Esophagus squamous epithelium (tissue), 5 donors: ENCODE measurements at places on chromosomes 11 and 22. TPM values are rescaled to one million over a fixed set of nuclear protein-coding genes. Genes with fewer than 3 reads are reported as not detected.

The DRAP1 gene
- total RNA-seq = 83.8 TPM

The OR4C3 gene
- not detected for total RNA-seq

The ZNF74 gene
- 9.7 TPM for total RNA-seq

The VPS37C gene
- 17.8 TPM for total RNA-seq

The TXN2 gene
- total RNA-seq = 58.4 TPM

The MOGAT2 gene
- total RNA-seq = not detected

The ACR gene
- not detected for total RNA-seq

The B4GALNT4 gene
- 7.9 TPM for total RNA-seq

The TRIM29 gene
- total RNA-seq = 1,472 TPM

The CSF2RB gene
- 6.1 TPM for total RNA-seq

The CSNK2A3 gene
- total RNA-seq = 1.4 TPM

The C11orf87 gene
- total RNA-seq = not detected

The CD6 gene
- total RNA-seq = 1.2 TPM

The MYOD1 gene
- total RNA-seq = not detected

The ADM gene
- total RNA-seq = 52.8 TPM

DNA sequence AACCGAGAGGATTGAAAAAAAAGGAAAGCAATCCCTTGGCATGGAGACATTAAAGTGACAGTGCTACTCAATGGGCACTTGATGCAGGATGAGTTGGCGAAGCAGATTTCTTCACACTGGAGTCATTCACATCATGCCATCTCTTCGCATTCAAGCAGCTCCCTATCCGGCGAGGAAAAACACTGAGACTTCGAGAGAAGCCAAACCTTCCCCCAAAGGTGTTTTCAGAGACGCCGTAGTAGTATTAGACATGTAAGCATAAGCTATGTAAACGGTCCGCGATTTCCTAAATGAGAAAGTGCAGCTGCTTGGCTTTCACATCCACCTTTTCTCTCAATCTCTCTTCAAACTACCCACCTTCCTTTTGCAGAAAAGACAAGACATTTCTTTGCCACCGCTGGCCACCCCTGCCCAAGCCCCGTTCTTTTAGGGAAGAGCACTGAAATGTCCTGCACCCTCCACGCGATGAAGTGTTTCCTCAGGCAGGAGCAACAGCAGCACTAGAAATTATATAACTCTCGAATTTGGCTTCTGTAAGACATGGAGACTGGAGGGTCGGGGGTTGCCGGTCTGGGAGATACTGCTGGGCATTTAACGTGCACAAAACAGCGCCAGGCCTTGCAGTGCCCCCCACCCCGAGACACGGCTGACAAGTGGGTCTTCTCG is at the start of gene DLG2:
TSS of gene DLG2 (minus strand) at position 13 of the 666 bp plus-strand sequence.
- DNase-seq = no peak

DNA sequence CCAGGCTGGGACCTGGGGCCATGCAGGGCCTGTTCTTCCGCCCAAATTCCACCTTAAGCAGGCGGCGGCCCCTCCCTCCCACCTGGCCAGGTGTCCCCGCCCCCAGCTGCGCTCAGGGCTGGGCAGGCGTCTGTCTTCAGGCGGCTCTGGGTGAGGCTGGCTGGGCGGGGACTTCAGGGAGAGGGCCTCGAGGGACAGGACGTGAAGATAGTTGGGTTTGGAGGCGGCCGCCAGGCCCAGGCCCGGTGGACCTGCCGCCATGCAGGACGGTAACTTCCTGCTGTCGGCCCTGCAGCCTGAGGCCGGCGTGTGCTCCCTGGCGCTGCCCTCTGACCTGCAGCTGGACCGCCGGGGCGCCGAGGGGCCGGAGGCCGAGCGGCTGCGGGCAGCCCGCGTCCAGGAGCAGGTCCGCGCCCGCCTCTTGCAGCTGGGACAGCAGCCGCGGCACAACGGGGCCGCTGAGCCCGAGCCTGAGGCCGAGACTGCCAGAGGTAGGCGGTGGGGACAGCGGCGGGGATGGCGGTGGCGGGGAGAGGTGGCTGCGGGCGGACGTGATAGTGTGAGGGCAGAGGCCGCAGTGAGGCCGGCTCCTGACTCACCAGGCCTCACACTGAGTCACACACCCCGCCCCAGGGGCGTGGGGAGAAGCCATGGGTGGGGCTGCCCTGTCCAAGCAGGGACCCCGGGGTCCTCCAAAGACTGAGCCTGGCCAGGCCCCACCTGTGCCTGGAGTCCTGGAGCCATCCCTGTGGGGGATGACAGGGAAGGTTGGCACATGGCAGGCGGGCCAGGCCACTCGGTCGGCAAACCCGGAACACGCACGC is at the start of gene PKP3:
TSS of gene PKP3 (plus strand) at position 176 of the 824 bp plus-strand sequence. CDS start at position 260, 84 bp downstream.
- no peak for DNase-seq

DNA sequence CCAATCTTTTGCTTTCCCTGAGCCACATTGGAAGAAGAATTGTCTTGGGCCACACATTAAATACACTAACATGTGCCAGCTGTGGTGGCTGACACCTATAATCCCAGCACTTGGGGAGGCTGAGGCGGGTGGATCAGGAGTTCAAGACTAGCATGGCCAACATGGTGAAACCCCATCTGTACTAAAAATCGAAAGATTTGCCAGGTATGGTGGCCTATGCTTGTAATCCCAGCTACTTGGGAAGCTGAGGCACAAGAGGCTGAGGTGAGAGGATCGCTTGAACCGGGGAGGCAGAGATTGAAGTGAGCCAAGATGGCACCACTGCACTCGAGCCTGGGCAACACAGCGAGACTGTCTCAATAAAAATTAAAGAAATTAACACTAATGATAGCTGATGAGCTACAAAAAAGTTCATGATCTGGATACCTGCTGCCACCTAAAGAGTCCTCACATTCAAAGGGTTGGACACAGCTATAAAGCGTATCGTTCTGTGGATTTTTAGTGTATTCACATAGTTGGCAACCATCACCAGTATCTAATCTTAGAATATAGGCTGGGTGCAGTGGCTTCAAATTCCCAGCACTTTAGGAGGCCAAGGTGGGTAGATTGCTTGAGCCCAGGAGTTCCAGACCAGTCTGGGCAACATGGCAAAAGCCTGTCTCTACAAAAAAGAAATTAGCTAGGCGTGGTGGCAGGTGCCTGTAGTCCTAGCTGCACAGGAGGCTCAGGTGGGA is 3.4 kb upstream of the LDHC start:
- DNase-seq = no peak

- DNase-seq = no peak
Observed at GRCh38 chr11:34259087-34259486, 98.7 kb downstream of the ABTB2 start.

DNA sequence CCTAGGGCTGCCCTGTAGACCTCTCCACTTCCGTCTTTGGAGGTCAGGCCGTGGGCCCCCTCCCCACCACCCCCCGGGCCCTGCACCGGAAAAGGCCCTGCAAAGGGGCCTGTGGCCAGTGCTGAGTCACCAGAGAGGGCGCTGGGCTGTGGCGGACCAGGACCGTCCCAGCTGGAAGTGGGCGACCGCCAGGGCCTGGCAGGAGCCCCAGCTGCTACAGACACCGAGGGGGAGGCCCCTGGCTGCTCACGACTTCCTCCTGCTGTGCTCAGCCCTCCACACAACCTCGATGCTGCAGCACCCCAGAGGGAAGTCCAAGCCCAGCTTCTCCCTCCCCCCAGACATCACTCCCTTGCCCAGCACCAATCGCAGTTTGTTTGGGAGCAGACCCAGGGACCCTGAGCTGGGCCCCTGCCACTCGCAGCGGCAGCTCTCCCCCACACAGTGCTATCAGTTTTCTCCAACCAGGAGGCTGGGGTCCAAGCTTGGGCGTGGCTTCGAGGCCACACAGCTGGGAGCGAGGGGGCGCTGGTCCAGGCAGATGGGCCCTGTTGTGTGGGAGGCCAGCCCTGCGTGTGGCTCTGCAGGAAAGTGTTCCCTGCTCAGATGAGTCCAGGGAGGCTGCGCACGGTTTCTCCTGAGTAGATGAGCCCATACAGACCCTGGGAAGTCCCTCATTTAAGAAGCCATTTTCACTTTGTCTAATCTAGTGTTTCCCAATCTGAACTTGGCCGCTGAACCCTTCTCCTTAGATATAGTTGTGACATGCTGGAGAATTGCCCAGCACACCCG is 5.6 kb upstream of the SH3BP1 start:
- DNase-seq = no peak

DNA sequence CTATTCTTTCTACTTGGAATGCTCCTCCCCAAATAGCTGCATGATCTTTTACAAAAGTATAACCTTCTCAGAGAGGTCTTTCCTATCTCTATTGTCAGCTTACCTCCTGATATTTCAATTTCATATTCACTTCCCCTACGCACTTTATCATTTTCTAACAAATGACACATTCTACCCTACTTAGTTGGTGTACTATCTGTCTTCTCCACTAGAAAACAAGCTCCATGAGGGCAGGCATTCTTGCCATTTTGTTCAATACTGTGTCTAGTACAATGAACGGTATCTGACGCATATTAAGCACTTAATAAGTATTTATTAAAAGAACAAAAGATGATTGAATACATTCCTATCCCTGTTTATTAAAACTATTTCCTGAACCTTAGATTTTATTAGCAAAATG is 96.5 kb upstream of the APOA1 start:
- no peak for DNase-seq

DNA sequence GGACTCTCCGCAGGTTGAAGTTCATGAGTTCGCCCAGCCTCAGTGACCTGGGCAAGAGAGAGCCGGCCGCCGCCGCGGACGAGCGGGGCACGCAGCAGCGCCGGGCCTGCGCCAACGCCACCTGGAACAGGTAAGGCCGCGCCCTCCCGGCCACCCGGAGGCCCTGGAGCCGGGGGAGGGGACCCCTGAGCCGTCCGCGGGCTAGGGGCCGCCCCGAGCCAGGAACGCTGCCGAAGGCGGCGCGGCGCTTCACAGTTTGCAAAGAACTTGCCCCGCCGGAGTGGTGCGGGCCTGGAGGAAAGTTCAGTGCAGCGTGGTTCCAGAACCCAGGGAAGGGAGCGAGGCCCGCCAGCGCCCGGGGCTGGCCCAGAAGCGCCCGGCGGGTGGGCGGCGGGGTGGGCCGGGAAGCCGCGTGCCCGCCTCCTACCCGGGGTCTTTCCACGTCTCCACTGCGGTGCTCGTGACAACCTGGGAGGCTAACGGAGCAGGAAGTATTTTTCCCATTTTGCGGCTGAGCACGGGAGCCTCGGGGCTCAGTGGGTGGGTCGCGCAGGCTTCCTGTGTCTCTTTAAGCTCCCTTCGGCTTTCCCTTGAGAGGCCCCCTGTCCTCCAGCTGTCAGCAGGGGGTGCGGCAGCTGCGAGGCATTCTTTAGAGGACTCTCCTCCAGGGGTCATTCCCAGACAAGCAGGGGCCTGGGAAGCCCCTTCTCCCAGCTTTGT is 635 bp downstream of the PRR5 start:
- DNase-seq = no peak

GRCh38 chr22:39598017-39598965 is 27.7 kb downstream of the CACNA1I start:
- no peak for DNase-seq

DNA sequence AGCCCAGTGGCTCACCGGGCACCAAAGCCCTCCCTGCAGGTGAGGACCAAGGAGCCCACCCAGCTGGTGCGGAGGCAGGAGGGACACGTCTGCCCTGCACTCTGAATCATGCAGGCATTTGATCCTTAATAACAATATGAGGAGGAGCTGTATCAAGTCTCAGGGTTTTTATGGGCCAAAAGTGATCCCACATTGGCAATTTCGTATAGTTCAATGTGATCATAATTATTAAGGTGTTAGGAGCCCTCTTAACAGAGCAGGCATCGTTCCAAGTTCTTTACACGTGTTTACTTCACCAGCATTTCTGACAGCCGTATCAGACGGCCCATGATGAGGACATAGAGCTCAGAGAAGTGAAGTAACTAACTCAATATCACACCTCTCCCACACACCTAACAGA is 91.9 kb upstream of the PRR5 start:
- DNase-seq = no peak

GRCh38 chr11:14378171-14378570 is 19.2 kb upstream of the RRAS2 start:
- DNase-seq = no peak

GRCh38 chr22:38040953-38041759 is 16.0 kb upstream of the PICK1 start:
- no peak for DNase-seq

DNA sequence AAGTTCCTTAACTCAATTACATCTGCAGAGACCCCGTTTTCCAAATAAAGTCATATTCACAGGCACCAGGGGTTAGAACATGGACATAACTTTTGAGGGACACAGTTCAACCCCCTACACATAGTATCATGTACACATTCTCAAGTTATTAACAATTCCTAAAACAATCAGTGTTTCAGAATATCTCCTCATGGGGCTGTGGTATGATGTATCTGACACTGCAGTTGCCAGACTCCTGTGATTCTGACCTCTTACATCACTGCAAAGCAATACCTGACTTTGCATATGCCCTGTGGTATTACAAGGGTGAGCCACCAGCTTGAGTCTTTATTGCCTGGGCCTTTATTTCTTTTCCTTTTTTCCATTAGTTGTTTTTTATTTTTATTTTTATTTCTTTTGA is 141.7 kb downstream of the COMMD9 start:
- no peak for DNase-seq

DNA sequence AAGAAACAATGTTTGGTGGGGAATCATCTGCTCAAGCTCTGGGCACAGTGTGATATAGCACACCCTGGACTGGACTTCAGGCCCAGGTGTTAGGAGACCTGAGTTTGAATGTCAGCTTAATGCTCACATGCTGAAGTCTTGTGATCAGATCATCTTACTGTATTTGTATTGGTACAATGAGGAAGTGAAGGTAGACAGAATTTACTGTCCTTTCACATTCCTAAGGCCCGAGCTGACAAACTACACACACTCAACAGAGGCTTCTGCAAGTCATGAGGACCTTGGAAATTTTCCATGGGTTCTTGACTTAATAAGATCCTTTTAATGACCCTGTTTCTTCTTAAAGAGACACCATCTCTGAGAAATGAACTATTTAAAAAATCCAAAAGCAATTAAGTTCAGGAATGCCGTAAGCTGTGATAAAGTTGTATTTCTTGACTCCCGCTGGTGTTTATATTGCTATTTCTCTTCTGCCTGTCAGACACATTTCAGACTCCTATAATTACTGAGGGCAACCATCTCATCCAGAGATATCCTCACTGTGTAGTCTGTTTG is 802.0 kb downstream of the DLG2 start:
- no peak for DNase-seq

- peak; percentile 24 for DNase-seq
Observed at GRCh38 chr22:31286360-31287255, 5.7 kb downstream of the PIK3IP1 start.

GRCh38 chr11:125382314-125382791 is 113.7 kb downstream of the FEZ1 start:
- DNase-seq = no peak

DNA sequence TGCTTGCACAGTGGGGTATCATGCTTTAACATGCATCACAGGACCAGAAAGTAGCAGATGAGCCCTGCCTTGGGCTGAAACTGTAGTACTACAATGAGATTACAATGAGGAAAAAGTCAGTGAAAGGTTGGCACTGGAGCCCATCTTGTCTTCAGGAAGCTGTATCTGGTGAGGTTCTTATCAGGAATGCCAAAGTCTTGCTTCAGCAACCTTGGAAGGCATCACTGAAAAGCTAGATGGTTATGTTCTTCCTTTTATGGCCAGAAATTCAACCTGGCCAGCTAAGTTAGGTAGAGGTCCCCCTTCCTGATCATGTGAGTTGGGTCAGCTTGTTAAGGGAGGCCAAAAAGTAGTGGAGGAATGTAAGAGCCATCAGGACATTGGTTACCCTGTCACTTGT is 254.0 kb upstream of the FAT3 start:
- DNase-seq = no peak

- DNase-seq = no peak
Observed at GRCh38 chr22:29689880-29690213, 30.0 kb upstream of the CABP7 start.
